Occipital lobe (tissue), 3 donors: ENCODE measurements at places on chromosomes 5 and 9.

DNA sequence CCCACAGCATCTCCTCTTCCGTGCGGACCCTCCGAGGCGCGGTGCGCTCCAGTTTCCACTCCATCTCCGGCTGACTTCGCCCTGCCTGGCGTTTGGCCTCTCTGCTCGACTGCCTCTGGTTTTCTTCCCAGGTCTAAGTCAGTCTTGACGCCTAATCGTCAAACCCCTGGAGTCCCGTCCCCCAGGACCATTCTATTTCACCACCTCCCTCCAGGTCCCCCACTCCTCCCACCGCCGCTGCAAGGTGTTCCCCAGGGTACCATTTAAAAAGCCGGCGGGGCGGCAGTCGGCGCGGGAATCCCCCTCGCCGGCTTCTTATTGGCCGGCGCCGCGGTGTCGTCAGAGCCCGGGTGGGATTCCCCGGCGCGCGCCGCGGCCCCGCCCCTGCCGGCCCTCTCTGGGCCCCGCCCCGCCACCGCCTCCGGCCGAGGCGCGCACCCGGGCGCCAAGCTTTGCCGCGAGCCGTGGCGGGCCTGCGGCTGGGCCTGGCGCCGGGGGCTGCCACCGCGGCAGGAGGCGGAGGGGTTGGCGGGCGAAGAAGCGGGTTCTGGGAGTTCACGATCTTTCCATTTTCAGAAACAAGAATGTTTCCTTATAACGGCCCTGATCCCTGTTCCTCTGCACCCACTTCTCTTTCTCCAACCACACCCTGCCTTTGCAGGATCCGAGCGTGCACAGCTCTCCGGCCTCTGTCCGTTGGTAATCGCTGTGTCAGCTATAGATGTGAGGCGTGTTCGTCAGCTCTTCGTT is at the start of gene CDC20B:
Gene CDC20B (minus strand): TSS at position 241 of the 750 bp plus-strand sequence. CDS start 177 bp downstream, at position 64.
- DNase-seq = no peak

DNA sequence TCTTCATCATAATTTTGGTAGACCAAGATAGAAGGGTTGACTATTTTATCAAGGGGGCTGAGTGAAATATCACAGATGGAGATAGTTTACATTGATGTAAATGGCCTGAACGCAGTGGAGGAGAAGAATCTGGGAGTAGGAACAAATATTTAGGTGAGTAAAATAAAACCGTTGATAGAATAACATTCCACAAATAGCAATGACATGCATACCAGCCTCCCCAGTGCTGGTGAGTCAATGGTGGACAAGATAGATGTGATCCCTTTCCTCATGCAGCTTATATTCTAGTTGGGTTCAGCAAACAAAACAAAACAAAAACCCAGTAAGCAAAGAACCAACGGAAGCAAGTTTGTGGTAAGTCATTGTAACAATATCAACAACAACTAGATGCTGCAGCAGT is 385.2 kb downstream of the FAM170A start:
- DNase-seq = no peak

- DNase-seq = no peak
These were observed 57.6 kb downstream of the TMEM174 start for GRCh38 chr5:73230264-73231245.

- DNase-seq = no peak
These were observed 129.5 kb downstream of the NIPBL start for GRCh38 chr5:37005946-37006540.

- DNase-seq = no peak
These were observed 37.4 kb downstream of the SNX24 start for GRCh38 chr5:122882831-122883230.

DNA sequence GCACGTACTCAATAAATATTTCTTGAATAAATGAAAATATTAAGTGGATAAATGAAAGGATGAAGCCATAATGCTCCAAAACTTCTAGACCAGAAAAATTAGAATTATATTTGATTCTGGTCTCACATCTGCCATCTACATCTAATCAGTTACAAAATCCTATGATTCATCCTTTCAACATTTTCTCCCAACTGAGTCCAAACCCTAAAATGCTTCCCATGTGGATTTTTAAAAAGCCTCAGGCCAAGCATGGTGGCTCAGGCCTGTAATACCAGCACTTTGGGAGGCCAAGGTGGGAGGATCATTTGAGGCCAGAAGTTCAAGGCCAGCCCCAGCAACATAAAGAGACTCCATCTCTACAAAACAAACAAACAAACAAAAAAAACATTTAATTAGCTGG is 31.6 kb upstream of the FST start:
- DNase-seq = no peak

GRCh38 chr5:1865486-1865885 is 17.2 kb downstream of the IRX4 start:
- no peak for DNase-seq

DNA sequence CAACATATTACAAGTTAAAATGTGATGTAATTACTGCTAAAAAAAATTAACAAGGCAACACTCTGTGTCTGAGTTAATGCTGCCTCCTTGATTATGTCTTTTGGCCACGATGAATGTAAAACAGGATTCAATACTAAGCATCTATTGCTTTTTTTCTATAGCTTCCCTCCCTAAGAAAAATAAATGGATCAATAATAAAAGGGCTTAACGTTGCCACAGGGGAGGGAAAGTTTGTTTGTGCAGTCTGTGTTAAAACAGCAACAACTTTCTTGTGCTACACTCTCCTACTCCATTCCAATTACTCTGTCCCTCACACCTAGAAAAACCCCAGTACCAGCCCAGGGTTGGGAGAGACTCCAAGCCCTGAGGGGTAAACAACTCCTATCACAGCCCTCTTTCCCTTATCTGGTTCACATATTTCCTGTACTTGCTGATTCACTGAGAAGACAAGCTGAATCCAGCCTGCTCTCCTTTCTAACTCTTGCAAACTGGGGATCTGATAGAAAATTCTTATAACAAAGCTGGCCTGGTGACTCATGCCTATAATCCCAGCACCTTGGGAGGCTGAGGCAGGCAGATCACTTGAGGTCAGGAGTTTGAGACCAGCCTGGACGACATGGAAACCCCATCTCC is 44.8 kb downstream of the PTPN3 start:
- DNase-seq = no peak

DNA sequence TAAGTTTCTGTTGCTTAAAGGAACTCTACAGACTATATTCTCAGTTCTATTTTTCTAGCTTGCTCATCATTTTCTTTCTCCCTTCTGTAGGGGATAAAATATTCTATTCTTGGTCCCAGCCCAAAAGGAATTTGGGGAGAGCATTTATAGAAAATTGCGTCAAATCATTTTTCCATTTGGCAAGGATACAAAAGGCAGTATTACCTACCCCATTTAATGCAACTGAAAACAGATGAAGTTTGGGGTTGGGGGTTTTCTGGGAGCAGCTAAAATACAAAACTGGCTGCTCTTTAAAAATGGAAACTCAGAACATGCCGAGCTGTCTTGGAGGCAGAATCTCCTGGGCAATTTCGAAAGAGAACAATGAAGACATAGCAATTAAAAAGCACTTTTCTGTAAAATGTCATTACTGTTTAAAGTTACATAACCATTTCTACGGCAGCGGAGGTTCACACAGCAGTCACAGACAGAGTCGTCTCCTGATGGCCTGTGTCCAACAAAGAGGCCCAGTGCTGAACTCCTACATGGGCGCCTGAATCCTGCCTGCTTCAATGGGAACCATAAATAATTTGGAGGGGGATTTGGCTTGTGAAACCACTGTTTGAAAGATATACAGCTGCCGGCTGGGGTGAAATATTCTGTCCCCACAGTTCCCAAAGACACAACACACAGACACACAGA is 152.4 kb downstream of the BRINP1 start:
- peak; percentile 18 for DNase-seq

DNA sequence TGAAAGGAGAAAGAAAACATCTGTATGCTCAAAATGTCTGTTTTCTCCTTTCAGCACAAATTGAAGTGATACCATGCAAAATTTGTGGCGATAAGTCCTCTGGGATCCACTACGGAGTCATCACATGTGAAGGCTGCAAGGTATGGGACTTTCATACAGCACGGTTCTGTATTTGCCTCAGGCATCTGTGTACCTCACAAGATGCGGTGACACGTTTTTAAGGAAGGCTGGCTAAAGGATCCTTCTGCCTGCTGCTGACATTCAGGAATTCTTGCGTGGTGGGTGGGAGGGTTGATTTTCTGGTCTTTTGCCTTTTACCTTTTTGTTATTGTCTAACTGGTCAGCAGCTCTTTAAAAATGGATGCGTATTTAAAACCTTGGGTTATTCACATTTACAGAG is 133.1 kb downstream of the RORB start:
- no peak for DNase-seq

DNA sequence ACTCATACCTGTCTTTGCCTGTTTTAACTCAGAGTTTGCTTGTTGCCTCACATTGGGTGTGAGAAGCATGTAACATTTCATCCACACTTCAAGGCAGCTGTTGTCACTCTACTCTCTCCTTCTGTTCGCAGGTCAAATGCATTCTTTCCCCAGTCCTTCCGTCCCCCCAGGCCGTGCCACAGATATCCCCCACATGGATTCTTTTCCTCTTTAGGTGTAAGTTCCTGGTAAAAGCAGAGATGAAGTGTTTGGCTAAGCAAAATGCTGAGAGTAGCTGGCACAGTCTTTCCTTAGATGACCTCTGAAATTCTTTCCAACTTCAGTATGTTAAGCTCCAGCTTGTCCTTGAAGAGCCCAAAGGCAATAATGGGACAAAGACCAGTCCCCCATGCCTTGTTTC is 328.2 kb downstream of the SLIT3 start:
- no peak for DNase-seq

- DNase-seq = no peak
These were observed 48.7 kb upstream of the HOMER1 start for GRCh38 chr5:79562351-79563246.

- DNase-seq = no peak
These were observed 23.5 kb upstream of the ELAVL2 start for GRCh38 chr9:23849379-23850035.

DNA sequence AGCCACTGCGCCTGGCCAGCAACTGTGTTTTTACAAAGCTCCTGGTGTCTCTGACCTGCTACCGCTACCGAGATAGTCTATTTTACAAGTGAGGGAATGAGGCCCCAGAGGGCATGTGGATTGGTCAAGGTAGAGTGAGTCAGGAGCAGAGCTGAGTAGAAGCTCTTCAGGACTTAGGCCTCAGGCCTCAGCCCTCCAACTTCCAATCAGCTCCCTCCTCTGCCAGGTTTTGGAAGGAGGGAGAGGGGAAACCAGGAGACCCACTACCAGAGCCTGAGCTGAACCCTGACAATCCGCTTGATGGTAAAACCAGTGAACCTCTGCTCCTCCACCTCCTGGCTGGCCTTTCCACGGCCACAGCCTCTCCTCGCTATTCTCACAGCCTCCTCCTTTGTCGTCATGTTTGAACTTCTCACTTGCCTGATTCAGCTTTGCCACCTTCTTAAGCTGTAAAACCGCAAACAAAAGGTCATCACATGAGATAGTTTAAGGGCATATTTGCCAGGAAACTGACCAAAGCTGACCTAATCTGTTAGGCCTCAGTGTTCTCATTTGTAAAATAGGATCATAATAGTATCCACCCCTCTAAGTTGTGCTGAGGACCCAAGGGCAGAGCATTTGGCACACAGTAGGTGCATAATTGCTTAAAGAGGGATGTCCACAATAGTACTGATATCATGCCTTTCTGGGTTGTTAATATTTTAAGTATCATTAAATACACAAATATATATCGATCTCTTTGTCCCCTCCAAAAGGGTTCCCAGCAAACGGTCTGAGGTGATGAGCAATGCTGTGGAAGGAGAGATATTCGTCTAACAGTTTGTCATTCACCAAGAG is 1.7 kb downstream of the TRAF1 start:
- DNase-seq = no peak
